ENCODE measurements at places on chromosomes 12 and 14.

GRCh38 chr14:69317102-69317755 is 57.3 kb downstream of the GALNT16 start:
- no peak overlapping the region for H3K27ac ChIP-seq
- DNase-seq, result no peak
- no peak overlapping the region for H3K4me3 ChIP-seq
- no peaks in the 10 kb centered on the region for H3K27me3 ChIP-seq
- H3K36me3 ChIP-seq, result no peaks in the 10 kb centered on the region

GRCh38 chr14:98456231-98456630 is 815.8 kb downstream of the BCL11B start:
- H3K27ac ChIP-seq, result no peak overlapping the region
- no peak for DNase-seq
- H3K4me3 ChIP-seq, result no peak overlapping the region

GRCh38 chr12:65257986-65258385 is 20.5 kb upstream of the MSRB3 start:
- H3K36me3 ChIP-seq, result no peaks in the 10 kb centered on the region
- H3K4me3 ChIP-seq, result no peak overlapping the region

DNA sequence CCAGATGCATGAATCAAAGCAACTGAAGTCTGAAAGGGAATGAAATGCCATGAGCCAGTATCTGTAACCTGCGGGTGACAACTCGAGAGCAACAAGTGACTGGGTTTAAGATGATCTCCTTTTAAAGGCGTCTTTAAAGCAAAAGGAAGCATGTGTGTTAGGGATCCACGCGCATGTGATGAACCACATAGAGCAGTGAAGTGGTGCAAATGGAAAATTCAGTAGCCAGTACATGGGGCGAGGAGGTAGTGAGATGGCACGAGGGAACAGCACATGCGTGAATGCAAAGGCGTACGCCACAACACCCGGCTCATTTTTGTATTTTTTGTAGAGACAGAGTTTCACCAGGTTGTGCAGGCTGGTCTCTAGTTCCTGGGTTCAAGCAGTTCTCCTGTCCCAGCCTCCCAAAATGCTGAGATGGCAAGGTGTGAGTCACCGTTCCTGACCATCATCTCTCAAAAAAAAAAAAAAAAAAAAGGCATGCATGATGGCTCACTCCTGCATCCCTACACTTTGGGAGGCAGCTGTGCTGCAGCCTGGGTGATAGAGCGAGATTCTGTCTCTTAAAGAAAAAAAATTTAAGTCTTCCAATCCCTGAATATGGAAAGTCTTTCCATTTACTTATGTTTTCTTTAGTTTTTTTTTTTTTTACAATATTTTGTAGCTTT is 24.6 kb upstream of the BCL7A start:
- no peaks in the 10 kb centered on the region for H3K27me3 ChIP-seq
- DNase-seq, result no peak
- H3K36me3 ChIP-seq, result no peaks in the 10 kb centered on the region
- H3K27ac ChIP-seq, result no peak overlapping the region

DNA sequence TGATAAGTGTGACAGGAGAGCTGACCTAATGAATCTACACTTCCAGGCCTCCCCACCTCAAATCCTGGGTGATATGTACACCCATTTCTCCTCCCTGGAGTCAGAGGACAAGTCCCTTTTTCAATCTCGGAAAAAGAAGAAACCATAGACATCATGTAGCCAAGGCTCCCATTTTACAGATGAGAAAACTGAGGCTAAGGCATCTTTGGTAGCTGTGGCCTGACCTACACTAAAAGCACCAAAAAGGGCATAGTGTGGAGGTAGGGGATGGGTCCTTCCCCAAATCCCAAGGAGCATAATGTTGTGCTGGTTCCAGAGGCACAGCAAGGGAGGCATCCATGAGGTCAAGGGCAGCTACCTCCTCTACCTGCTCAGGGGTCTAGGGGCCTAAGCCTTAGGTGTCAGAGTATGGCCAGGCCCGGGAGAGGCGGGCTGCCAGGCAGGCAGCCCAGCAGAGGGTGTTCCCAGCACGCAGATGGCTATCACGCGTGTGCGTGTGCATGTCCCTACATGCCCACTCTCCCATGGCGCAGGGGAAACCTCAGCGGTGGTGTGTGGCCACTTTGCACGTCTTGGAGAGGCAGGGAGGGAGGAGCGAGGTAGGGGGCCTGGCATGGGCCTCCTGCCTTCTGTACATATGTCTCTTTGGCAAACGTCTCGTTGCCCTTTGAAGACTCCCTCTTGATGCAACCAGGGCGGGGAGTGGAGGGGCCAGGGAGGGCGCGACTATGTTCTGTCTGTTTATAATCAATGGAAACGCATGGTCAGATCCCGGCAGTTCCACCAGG is 2.5 kb downstream of the PGF start:
- no peaks in the 10 kb centered on the region for H3K36me3 ChIP-seq
- peaks cover 15% of the 10 kb centered on the region for H3K4me1 ChIP-seq
- no peaks in the 10 kb centered on the region for H3K27me3 ChIP-seq
- no peak for DNase-seq

DNA sequence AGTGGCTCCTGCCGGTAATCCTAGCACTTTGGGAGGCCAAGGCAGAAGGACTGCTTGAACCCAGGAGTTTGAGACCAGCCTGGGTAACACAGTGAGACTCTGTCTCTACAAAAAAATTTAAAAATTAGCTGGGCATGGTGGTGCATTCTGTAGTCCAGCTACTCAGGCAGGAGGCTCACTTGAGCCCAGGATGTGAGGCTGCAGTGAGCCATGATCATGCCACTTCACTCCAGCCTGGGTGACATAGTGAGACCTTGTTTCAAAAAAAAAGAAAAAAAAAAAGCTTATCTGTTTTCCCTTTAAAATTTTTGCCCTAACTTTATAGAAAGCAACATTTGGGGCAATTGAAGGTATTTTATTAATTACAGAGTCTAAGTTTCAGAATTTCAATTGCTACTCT is 486.0 kb downstream of the BCAT1 start:
- no peak overlapping the region for H3K27ac ChIP-seq
- DNase-seq, result no peak
- H3K4me1 ChIP-seq, result peaks cover 5% of the 10 kb centered on the region
- no peaks in the 10 kb centered on the region for H3K36me3 ChIP-seq

GRCh38 chr12:62250671-62251608 is 9.3 kb upstream of the USP15 start:
- no peaks in the 10 kb centered on the region for H3K36me3 ChIP-seq
- H3K4me1 ChIP-seq, result no peaks in the 10 kb centered on the region
- H3K27me3 ChIP-seq, result no peaks in the 10 kb centered on the region
- no peak overlapping the region for H3K27ac ChIP-seq
- no peak overlapping the region for H3K4me3 ChIP-seq

All from A673 (cell line).